ENCODE measurements at places on chromosomes 13 and 19.
A peak's percentile ranks its signal among the peaks of the same experiment; 100 is the strongest.

DNA sequence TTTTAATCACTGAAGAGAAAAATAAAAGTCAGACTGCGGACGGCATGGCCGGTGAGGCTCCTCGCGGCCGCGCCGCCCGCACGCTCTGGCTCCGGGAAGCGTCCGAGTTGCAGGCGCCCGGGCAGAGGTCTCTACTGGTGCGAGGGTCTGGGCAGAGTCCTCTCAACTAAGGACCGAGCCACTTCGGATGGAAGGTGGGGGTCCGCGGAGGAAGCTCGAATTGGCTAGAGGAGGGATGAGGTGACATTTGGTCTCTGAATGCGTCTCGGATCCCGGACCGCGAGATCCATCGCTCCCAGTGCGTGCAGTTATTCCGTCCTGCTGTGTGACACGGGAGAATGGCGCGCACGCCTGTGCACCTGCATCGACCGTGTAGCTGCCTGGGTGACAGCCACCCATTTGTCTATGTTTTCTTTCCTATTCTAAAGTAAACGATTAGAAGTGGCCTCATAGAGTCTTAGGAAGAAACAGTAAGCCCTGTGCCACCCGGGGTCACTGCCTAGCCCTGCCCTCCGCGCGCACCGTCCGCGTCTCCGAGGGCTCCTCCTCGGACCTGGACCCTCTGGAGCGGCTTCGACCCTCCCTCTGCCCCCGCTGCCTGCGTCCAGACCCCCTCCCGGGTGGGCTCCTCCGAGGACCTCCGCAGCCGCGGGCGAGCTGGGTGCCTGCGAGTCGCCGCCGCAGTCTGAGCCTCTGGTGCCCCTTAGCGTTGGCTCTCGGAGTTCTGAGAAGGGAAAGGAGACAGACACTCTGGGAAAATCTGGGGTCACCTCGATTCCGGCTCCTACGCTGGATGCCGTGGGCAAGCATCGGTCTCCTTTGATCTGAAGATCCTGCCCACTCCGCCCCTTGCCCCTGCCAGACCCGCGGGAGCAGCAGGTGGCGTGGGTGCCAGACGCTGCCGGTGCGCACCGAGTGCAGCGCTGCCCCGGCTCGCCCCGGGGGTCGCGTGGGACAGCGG is 347.4 kb downstream of the LIG4 start:
- peak; percentile 51 for DNase-seq

DNA sequence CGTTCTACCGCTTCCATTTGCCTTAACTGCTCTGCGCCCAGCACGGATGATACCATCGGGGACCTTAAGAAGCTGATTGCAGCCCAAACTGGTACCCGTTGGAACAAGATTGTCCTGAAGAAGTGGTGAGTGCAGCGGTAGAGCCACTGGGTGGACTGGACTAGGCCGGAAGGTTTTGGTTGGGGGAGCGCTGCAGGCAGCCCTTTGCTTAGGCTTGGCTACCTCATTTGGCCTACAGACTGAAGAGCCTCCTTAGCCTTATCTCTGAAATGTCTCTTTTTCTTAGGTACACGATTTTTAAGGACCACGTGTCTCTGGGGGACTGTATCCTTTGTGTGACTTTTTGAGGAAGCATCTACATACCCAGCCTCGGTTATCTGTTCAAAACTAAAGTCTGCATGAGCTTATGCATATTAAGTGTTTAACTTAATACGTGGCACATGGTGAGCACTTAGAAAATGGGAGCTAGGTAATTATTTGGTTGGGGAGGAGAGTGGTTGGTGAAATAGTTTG is 889 bp downstream of the UBL5 start:
- DNase-seq, result no peak

GRCh38 chr13:18233783-18234299 is 947.8 kb downstream of the TUBA3C start:
- no peak for DNase-seq

- no peak for DNase-seq
These were observed 27.3 kb upstream of the MPHOSPH8 start for GRCh38 chr13:19606152-19606551.

- no peak for DNase-seq
These were observed 170.2 kb downstream of the DCLK1 start for GRCh38 chr13:35961002-35961401.

DNA sequence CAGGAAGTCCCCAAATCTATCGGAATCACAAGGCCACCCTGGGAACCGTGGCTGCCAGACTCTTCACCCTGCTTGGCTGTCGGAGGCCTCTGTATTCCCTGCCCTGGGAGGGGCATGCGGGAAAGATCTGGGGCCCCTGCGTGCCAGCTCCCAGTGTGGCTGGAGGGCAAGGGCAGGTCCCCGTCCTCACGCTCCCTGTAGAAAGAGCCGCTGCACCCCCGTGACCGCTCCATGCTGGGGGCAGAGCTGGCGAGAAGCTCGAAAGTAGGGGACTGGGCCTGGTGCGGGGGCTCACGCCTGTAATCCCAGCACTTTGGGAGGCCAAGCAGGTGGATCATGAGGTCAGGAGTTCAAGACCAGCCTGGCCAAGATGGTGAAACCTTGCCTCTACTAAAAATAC is 208.4 kb upstream of the SOX1 start:
- DNase-seq, result no peak

DNA sequence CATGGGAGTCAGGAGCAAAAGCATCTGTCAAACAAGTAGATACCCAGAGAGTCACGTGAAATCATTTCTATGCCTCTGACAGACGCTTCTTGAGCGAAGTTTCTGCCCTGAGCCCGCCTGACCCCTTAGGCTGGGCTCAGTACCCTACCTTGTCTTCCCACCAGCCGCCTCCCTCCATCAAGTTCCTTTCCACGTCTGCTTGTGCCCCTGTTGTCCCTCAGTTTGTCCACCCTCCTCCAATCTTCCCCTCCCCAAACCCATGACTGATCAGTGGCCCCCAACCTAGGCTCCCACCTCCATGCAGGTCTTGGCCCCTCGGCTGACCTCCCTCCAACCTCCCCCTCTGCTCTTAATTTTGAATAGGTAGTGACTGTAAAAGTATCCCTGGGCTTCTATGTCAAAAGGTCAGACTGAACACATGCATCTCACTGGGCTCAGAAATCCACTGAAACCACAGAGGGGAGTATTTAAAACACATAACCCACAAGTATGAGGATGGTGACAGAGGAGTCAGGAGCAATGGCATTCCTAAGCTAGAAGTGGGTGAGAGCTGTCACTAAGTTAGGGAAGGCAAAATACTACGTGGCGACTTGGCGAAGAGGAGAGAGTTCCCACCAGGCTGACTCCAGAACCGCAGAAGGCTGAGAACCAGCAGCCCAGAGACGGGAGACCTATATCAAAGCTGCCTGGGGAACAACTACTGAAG is 1.7 kb upstream of the ZNF446 start:
- peak; percentile 45 for DNase-seq

- no peak for DNase-seq
These were observed 122.7 kb downstream of the AKAP11 start for GRCh38 chr13:42394711-42395085.

- no peak for DNase-seq
These were observed 36.3 kb upstream of the ZNF724 start for GRCh38 chr19:23286477-23286876.

- DNase-seq, result no peak
These were observed 458.7 kb downstream of the MYO16 start for GRCh38 chr13:109087916-109088623.

- no peak for DNase-seq
These were observed 51.1 kb downstream of the RASL11A start for GRCh38 chr13:27321468-27322431.

DNA sequence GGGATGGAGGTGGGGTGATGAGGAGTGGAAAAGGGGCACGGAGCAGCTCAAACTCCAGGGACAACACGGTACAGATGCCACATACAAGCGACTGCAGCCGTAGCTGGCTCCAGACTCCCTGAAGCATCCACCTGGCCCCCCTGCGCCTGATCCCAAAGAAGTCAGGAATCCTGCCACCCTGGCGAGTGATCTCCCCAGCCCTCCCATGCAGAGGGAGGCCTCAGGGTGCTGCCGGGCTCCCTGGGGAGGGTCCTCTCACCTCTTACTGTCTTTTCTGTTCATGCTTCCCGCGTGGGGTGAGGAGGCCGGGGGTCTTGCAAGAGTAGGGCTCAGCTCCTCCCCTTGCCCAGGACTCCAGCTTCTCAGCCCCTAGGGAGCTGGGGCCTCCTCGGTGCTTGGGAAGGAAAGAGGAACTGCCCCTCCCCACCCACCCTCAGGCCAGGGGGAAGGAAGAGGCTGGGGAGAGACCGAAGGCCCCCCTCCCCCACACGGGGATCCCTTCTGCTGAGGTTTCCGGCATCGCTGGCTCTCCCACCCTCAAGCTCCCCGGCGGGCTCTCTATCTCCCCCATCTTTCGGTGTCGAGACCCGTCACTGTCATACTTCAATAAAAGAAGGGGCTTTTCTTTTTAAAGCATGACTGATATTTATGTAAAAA is at the start of gene RASGRP4:
Gene RASGRP4 (minus strand): TSS at position 410 of the 657 bp plus-strand sequence. CDS start 128 bp downstream, at position 282.
- DNase-seq, result no peak

GRCh38 chr13:98780451-98780850 is 28.0 kb upstream of the SLC15A1 start:
- no peak for DNase-seq

GRCh38 chr13:59643906-59644626 is 519.7 kb downstream of the DIAPH3 start:
- no peak for DNase-seq

- DNase-seq, result no peak
These were observed 32.1 kb upstream of the ZNF492 start for GRCh38 chr19:22601906-22602630.

DNA sequence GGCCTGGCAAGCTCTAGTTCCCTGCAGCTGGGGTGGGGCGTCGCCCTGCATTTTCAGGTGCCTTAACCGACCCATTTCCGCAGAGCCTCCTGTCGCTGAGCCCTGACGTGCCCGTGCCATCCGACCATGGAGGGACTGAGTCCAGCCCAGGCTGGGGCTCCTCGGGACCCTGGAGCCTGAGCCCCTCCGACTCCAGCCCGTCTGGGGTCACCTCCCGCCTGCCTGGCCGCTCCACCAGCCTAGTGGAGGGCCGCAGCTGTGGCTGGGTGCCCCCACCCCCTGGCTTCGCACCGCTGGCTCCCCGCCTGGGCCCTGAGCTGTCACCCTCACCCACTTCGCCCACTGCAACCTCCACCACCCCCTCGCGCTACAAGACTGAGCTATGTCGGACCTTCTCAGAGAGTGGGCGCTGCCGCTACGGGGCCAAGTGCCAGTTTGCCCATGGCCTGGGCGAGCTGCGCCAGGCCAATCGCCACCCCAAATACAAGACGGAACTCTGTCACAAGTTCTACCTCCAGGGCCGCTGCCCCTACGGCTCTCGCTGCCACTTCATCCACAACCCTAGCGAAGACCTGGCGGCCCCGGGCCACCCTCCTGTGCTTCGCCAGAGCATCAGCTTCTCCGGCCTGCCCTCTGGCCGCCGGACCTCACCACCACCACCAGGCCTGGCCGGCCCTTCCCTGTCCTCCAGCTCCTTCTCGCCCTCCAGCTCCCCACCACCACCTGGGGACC is 1.2 kb downstream of the ZFP36 start:
- no peak for DNase-seq

- DNase-seq, result no peak
These were observed 397.7 kb downstream of the GPC6 start for GRCh38 chr13:93624311-93624777.

DNA sequence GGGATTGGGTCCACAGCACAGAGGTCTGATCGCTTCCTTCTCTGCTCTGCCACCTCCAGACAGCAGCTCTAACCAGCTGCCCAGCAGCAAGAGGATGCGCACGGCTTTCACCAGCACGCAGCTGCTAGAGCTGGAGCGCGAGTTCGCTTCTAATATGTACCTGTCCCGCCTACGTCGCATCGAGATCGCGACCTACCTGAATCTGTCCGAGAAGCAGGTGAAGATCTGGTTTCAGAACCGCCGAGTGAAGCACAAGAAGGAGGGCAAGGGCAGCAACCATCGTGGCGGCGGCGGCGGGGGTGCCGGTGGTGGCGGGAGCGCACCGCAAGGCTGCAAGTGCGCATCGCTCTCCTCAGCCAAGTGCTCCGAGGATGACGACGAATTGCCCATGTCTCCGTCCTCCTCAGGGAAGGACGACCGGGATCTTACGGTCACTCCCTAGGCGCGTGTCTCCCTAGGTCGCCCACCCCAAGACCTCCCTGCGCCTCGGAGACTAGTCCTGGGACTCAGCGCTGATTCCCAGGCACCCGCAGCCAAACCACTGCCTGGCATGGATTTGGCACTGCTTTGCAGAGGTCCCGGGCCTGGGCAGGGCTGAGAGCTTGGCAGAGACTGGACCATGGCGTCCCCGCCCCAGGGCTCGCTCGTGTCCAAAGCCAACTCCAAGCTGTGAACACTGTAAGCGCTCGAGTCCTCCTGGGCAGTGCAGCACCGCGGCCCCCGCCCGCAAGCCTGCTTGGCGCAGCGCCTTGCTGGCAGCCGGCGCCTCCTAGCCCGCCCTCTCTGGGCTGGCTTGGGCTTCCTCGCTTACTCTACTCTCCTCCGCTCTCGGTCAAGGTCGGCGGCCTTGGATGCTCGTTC is 1.5 kb downstream of the GSX1 start:
- DNase-seq, result no peak

DNA sequence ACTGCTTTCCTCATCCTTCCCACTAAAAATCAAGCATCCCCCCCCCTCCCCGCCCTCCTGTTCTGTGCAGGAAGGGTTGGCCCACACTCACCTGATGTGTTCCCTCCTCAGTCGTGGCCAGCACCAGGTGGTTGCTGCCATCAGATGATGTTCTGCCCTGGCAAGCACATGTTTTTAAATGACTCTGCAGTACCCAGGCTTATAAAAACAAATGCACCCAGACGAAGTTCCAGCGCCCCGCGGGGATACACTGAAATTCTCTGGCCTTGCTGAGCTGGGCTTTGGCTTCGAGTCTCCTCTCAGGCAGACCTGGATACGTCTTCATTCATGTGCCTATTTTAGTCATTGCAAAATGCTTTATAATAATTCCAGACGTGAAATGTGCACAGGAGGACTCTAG is 316.3 kb downstream of the DLEU7 start:
- DNase-seq, result no peak

DNA sequence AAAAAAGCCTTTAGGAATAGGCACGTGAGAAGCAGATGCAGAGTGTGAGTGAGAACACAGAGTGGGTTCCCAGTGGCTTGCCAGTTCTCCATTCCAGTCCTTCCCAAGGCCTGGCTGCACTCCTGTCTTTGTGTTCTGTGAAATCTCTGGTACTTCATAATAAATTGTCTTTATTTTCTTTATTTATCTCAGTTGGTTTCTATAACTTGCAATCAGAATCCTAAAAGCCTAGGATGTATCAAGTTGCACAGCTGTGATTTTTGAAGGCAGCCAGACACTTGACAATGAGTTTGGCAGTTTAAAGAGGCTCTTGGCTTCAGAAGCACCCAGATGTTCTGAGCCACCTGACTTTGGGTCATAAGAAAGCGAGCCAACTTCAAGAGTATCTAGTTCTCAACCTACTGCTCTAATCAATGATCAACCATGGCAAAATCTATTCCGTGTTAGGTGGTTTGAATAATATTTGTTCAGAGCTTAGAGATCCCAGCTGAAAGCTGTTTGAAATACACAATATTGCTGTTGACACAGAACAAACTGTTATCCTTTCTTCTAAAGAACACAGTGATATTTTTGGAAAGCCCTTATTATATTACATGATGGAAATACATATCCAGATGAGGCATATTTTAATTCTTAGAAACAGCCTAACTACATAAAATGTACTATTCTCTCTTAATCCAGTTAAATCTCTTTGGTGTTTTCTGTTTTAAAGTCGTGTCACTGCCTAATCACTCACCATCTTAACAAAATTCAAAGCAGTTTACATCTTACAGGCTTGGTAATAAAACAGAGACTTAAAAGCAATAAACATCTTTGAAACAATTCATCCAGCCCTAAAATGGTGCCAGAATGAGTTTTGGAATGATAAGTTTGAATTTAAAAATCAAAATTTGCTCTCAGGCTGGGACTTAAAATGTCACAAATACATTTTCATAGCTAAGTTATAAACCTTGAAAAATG is 483.0 kb upstream of the NBEA start:
- no peak for DNase-seq

Data from AG20443 (cell line).